ENCODE measurements at places on chromosomes 1 and 21.

GRCh38 chr21:33075596-33076195, 5.8 kb downstream of the OLIG1 start:
- DNase-seq, result no peak

- DNase-seq, result no peak
Measured at GRCh38 chr1:99776120-99776519, 9.7 kb upstream of the FRRS1 start.

- DNase-seq, result no peak
Measured at GRCh38 chr1:39943471-39944290, 11.3 kb upstream of the MFSD2A start.

DNA sequence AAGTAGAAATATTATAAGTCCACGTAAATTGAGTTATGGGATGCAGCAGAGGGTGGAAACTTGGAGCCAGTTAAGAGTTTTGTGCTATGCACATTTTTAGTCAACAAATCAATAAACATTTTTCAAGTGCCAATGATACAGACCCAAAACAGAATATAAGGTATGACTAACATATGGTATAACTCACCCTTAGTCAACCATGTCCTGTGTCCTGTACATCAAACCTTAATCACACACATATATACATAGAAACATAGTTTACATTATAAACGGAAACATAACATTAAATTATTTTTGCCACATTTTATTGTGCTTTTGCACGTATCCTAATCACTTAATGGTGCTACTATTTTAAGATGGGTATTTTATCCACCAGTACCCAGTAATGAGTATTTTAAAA, 136.1 kb upstream of the USH2A start:
- DNase-seq, result no peak

GRCh38 chr1:228208831-228209551, 1.1 kb downstream of the OBSCN start:
- no peak for DNase-seq

GRCh38 chr1:70738624-70739023, 309.0 kb downstream of the PTGER3 start:
- no peak for DNase-seq

DNA sequence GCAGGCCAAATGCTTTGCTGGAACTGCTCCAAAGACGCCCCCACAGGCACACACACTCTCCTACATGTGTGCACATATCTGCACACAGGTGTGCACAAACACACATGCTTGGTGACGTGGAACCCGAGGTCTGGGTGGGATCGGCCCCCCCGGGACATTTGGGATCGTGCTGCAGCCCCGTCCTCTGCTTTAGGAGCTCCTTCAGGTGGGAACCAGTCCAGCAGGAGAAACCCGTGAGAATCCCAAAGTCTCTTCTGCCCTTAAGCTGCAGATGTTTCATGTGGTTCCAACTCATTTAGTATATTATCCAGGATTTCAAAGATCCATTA, 38.6 kb downstream of the UBE2G2 start:
- no peak for DNase-seq

DNA sequence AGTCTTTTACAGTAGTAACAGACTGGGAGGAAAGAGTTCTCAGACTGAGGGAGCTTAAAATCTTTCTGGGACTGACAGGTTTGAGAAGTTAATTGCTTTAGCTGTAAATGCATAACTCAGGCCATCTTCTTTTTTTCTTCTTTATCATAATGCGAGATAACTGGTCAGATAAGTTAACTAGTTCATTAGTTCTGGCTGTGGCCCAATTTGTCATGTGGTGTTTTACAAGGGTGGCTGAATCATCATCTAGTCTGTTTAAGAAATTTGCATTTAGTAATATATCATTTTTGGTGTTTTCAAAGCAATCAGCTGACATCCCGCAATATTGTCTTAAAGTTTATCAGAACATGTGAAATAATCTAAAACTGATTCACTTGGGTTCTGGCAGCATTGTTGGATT, 14.0 kb downstream of the HSD3B2 start:
- DNase-seq, result no peak

DNA sequence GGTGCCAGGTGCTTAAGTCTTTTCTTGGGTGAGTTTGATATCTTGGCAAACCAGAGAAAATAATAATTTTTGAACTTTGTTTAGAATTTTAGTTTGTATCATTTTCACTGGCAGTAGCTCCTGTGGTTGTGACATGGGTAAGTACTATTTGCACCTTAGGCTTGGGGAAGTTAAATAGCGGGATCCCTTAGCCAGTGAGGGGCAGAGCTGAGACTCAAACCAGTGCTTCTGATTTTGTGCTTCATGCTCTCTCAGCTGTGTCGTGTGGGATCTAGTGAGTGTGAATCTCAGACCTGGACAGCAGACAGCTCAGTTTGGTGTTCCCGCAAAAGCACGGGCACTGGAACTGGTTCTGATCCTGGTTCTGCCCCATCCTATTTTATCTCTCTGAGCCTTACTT, 9.6 kb downstream of the PRCC start:
- no peak for DNase-seq

DNA sequence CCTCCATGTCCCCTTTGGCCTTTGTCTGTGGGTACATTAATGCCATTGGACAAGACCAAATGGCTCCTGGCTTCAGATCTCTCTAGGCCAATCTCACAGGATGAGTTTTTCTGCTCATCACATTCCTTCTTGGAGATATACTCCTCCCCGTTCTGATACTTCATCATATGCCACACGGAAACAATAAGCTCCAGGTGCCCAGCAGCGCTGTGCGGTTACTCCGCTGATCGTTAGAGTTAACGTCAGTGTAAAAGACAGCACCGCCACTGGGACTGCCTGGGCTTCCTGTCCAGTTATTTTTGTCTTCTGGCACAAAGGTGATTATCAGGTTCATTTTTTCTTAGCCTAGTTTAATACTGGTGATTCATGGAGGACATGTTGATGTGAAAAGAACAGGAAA, 22.5 kb downstream of the CACHD1 start:
- DNase-seq, result no peak

GRCh38 chr1:2330519-2331199, 60.7 kb downstream of the MORN1 start:
- DNase-seq, result no peak

- no peak for DNase-seq
Measured at GRCh38 chr1:115327270-115327669, 10.8 kb downstream of the NGF start.

DNA sequence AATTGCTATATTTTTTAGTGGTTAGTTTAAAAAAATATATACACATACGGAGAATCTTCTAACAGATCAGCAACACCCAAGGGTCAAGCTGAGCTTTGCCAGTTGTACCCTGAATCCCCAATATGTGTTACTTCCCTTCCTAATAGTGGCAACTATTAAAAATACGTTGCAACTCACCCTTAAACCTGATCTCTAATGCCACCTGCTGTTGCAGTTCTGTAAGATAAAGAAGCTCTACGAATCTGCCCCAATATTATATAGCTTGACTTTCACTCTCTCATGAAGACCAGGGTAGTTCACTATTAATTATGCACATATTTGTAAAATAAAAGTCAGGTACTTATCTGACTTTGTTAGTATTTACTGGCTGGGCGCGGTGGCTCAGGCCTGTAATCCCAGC, 58.4 kb downstream of the ASH1L start:
- no peak for DNase-seq

DNA sequence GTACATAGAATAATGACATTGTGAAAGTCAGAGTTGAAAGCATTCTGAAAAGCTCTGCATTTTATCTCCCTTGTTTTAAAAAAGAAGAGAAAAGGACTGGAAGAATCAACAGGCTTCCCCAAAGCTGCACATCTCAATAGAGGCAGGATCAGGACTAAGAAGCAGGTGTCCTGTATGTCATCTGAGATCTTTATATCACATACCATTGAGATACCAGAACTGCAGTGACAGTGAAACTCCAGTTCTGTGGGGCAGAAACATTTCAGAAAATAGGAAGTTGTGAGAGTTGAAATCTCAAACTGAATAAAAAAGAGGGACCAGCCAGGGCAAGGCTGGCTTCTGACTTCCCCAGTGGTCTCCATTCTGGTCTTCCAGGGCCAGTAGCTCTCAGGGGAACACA, 33.0 kb upstream of the SH2D1B start:
- no peak for DNase-seq

- DNase-seq, result no peak
Measured at GRCh38 chr1:78254517-78254916, 208.8 kb downstream of the GIPC2 start.

DNA sequence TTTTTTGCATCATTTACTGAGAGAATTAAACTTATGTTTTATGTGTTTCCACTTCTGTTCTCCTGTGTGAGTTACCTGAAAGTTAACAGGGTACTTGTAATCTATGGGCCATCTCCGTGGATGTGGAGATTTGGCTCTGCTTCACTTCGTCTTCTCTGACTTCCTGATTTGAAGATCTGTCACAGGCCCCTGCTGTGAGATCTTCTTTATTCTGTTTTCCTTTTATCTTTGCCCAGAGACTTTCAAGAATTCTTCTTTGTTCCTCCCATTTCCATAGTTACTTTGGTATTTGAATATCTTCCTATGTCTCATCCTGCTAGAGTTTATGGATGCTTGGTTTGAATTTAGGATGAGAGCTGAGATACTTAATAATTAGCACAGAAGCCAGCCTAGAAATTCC, 35.4 kb upstream of the PKN2 start:
- DNase-seq, result no peak

GRCh38 chr1:67335411-67335810, 27.7 kb downstream of the IL12RB2 start:
- DNase-seq, result no peak

GRCh38 chr1:184836934-184837895, 82.6 kb upstream of the EDEM3 start:
- DNase-seq, result no peak

DNA sequence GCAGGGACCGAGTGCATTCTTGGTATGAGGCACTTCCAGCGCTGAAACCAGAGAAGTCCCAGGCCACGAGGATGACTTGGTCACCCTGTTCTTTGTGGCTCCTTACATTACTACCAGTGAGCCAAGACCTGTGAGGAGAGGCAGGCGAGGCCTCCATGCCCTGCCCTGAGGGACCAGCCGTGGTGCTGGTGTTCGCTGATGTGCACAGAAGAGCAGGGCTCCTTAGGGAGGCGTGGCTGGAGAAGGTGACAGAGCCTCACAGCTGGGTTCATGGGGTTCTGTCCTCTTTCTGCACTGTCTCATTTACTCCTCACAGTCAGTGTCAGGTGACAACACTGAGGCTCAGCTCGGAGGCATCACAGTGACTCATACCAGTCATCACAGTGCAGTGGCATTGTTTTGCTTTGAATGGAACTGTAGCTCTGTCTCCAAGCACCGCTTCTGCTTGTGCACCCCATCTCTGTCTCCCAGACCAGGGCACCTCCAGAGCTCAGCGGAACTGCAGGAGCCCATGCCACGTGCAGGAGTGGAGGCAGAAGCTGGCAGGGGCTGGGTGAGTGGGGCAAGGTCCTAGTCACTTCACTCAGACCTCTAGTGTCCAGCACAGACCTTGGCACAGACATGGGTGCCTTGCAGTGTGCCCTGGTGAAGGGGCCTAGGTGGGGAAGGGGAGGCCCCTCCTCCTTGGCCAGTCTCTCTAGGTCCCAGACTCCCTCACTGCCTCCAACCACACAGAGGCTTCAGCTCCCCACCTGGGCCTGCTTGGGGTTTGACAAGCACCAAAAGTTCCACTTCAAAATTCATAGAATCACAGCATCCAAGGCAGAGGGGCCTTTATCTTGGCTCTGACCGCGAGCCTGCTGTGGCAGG, 310.9 kb downstream of the MATN1 start:
- no peak for DNase-seq

DNA sequence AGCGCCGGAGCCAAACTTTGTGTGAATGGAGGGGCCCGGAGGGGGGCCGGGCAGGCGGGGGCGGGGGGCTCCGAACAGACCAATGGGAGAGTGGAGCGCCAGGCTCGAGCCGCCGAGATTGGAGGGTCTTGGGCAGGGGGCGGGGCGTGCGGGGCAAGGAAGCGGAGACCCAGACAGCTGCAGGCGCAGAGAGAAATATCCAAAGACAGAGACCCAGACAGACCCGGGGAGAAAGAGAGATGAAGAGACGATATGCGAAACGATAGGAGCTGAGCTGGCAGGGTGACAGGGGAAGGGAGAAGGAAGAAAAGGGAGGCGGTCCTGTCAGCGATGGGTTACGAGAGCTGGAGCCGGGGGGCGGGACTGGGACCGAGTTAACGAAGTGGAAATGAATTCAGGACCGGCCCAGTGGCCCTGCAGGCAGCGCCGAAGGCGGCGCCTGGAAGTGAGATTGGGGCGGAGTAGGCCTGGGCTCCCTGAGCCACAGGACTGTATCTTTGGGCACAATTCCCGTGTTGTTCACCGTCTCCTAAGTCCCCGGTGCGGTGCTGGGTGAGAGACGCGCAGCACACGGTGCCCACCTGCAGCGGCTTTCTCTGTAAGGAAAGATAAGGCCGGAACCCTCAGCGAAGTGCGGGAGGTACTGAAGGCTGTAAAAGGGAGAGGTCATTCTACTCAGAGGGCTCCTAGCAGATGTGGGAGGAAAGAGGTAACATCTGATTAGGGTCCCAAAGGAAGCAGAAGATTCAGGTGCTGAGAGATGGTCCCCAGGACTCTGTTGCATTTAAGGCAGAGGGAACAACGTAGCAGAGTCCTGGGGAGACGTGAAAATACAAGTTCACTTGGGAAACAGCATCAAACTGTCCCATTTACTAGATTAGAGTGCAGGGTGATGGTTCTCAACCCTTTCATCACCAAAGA, 543 bp upstream of the KCNJ10 start:
- peak; percentile 28 for DNase-seq

- no peak for DNase-seq
Measured at GRCh38 chr1:43345120-43345519, 7.5 kb downstream of the MPL start.

DNA sequence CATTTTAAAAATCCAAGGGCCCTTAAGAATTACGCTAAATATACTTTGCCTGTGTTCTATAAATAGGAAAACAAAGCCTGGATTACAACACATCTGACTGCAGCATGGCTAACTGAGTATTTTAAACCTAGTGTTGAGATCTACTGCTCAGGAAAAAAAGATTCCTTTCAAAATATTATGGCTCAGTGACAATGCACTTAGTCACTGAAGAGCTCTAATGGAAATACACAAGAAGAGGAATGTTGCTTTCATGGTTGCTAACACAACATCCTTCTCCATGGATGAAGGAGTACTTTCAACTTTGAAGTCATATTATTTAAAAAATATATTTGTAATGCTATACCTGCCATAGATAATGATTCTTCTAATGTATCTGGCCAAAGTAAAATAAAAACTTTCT, 248.3 kb upstream of the NEGR1 start:
- no peak for DNase-seq

DNA sequence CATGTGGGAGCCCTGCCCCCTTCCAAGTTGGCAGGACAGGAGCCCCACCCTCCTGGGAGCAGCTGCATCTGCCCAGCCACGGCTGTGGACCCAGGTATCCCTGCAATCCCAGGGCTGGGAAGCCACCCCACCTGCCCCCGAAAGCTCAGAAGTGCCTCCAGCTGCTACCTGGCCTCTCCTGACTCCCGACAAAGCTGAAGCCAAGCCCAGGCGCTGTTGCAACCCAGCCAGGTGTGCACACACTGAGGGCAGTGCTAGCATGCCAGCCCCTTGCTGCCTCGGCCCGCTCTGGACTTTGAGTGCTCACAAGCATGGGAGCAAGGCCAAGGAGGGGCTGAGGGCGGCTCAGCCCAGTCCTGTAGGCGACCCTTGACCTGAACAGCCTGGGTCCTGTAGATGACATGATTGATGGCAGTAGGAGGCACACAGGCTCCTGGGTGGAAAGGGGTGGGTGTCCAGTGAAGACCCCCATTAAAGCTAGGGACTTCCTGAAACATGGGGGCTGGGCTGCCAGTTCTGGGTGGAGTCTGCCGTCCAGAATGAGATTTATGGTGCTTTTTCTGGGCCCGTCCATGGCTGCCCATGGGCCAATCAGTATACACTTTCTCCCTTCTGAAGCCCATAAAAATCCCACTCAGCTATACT, 2.8 kb upstream of the SSU72 start:
- DNase-seq, result no peak

GRCh38 chr1:203227371-203228083, 1.9 kb downstream of the CHIT1 start:
- no peak for DNase-seq

Data from stimulated activated CD4-positive, alpha-beta T cell treated with anti-CD3 and anti-CD28 coated beads, TNF-alpha, amount 100 ng/mL, for 4 hours (primary cell).